ENCODE measurements at places on chromosomes 1 and 21.

- DNase-seq, result no peak
Observed at GRCh38 chr1:157984469-157984868, 9.0 kb upstream of the KIRREL1 start.

- DNase-seq, result no peak
Observed at GRCh38 chr21:36509973-36510664, 30.2 kb upstream of the CLDN14 start.

DNA sequence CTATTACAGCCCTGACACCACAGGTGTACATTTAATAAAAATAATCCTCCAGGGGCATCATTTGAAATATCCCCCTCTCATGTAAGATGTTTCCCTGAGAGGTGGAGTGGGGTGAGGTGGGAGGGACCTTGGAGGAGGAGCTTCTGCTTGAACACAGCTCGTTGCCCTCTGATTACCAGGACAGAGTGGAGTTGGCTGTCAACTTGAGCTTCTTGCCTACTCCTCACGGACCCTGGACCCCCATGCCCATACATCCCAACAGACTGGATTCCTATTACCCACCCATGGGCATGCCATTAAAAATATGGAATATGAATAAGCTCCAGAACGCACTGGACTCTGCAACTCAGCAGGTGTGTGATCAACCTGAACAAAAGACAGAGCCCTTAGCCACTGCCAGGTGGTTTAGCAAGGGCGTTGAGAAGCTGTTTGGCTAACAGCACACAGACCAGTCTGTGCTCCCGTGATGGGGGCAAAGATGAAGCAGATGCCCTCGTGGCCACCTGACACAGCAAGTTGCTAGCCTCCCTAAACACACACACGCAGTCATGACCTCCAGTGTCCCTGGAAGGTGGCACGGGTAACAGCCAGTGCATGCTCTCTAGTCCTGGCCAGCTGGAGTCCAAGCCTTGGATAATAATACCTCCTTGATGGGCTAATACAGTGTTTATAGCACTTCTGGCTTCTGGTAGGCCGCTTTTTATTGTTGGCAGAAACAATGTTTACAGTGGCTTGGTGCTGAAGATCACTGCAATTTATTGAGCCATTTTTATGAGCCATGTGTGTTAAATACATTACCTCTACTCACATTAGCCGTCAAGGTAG, 155.0 kb downstream of the TOMM20 start:
- DNase-seq, result no peak

GRCh38 chr1:168706391-168706992, 22.5 kb downstream of the DPT start:
- DNase-seq, result no peak

DNA sequence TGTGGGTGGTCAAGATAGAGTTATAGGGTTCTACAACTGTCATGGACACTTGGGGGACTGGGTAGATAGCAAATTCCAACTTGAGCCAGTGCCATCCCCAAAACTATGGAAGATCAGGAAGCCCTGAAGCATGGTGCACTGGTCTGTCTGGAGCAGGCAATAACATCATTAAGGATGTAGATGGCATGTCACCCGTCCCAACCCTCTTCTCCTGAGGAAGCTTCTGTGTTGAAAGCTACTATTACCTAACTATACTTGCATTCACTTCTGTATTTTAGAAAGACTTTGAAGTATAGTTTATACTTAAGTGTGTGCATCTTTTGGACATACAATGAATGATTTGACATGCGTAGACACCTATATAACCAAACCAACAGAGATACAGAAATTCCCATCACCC, 32.9 kb downstream of the RABIF start:
- no peak for DNase-seq

DNA sequence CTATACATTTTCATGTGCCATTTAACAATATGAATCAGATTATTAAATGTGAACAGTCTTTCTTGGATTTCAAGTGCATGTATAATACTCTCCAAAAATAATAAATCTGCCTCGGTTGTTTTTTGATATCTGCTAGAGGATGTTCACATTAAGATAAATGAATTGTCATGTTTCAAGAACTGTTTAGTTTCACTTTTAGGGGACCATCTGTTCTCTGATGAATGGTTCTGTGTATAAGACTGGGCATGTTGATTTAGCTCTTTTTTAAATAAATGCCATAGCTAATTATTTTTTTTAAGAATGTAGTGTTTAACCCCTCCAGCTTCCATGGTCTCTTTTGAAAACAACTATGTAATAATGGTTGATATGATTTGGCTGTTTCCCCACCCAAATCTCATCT, 1245.1 kb upstream of the ADGRL4 start:
- DNase-seq, result no peak

DNA sequence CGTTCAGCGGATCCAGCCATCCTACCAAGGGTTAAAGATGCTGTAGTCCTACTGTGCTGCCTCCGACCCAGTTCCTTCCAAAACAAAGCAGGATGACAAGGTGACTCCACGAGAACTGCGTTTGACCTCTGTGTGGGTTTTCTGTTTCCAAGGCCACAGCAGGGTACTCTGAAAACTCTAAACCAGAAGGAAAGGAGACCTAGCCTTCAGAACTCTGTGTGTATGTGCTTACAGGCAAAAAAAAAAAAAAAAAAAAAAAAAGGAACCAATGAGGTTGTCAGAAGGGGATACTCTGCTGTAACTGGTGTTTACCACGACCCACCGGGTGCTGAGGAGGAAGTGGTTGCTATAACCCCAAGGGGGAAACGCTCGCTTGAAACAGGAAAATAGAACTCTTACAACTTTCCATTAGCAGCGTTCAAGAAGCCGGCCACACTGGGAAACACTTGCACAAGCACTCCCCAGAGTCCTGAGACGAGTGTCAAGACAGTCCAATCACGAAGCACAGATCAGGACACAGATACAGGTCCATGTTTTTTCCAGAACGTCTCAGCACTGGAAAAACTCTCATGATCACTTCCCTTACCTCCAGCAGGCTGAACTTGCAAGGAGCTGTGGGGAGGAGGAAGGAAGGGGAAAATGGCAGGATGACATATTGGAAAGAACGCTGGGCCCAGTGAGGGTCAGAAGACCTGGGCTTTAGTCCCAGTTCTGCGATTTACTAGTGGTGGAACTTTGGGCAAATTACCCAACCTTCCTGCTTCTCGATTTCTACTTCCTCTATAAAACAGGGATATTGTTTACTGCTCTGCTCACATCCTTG, 64.0 kb downstream of the ITPKB start:
- no peak for DNase-seq

GRCh38 chr1:192906334-192906733, 97.5 kb downstream of the RGS2 start:
- DNase-seq, result no peak

- no peak for DNase-seq
Observed at GRCh38 chr1:76547916-76548315, 319.4 kb upstream of the ST6GALNAC5 start.

DNA sequence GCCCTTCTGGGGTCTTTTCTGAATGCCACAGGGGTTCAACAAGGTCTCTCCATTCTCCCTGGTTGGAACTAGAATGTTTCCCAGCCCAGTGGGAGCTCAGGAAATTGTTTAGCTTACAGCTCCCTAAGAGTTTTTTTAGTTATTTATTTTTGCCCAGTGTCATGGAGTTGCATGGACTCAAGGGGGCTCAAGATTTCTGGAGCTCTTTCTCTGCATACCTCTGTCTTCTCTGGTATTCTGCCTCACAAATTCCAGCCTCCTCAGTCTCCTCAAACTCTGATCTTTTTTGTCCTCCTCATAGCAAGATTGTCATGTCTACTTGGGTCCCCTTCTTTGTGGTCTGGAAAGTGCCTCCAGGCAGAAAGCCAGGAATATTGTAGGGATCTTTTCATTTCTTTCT, 15.9 kb upstream of the PPP2R5A start:
- no peak for DNase-seq

DNA sequence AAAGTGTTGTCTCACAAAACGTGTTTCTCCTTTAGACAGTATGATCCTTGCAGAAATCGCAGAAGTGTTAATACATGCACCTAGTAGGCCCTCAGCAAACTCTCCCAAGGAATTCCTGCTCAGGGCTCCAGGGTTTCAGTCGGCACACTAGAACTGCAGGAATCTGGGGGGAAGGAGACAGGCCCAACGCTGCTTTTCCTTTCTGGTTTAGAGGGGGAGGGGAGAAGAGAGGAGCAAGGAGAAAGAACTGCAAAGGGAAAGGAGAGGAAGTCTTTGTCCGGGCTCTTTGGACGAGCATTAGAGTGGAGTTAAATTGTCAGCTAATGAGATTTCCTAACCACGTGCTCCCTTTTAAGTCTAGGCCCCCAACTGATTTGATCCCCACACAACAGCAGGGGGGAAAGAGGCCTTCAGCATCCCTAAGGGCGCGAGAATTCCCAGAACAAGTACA, 103.7 kb upstream of the SOD1 start:
- no peak for DNase-seq

- DNase-seq, result no peak
Observed at GRCh38 chr1:229699613-229700267, 73.7 kb downstream of the URB2 start.

GRCh38 chr1:116076831-116077230, 34.4 kb upstream of the MAB21L3 start:
- no peak for DNase-seq

DNA sequence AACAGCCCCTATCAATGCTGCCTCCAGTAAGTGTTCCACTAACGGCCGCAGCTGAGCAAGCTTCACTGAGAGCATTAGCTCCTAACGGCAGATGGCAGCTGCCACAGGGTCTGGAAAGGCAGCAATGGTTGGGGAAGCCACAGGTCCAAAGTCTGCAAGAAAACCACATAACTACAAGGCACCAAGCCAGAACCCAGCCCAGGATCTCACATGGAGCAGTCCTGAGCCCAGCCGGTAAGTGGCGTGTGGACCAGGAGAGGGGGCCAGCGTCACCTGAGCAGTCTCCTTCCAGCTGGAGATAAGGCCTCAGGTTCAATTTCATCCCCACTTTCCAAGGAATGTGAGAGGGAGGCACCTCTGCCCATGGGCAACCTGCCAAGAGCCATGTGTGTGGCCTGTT, 13.2 kb downstream of the SYT2 start:
- no peak for DNase-seq

GRCh38 chr1:206654828-206655227, 19.5 kb downstream of the DYRK3 start:
- no peak for DNase-seq

GRCh38 chr1:164562061-164562460, 3.1 kb downstream of the PBX1 start:
- DNase-seq, result no peak

DNA sequence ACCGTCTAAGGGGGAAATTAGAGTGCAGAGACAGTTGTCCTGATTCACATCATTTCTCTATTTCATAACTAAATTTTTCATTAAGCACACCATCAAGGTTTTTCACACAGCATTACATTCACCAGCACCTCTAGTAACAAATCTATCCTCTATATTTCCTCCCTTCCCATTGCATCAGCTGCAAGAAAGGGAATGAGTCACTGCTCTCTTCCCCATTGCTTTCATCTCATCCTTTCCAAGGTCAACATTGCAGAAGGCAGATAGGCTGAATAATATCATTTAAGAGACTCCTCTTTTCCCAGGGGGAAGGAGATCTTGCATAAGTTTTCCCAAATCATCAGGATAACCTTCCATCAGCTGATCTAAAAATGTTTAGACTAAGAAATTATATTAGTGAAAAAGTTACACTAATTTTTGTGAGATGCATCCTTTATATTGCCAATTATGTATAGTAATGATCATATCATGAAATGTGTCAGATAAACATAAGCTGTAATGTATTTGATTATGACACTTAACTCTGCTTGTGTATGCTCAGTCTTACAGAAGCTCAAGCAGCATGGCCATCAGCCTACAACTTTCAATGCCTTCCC, 4.3 kb downstream of the INTS7 start:
- no peak for DNase-seq

- DNase-seq, result no peak
Observed at GRCh38 chr1:19465123-19465522, 20.2 kb downstream of the CAPZB start.

GRCh38 chr1:201015551-201016091, 7.9 kb downstream of the KIF21B start:
- DNase-seq, result no peak

DNA sequence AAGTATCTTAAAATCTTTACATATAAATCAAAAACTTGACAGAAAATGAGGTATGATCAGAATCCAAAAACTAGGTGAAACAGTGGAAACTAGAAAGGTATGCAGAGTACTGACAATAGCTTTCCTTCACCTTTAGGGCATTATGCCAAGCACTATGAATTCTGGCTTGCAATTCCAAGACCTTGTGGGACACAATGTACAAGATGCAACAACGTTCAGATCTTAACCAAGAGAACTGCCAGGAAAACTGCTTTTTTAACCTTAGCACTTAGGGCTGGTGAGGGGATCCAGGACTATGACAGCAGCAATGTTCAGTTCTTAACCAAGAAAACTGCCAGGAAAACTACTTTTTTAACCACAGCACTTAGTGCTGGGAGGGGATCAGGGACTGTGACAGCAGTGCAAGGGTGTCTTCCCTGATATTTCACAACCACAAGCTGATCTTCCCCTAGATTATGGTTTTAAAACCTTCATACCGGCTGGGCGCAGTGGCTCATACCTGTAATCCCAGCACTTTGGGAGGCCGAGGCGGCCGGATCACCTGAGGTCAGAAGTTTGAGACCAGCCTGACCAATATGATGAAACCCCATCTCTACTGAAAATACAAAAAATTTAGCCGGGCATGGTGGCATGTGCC, 22.3 kb downstream of the FOXJ3 start:
- DNase-seq, result no peak

DNA sequence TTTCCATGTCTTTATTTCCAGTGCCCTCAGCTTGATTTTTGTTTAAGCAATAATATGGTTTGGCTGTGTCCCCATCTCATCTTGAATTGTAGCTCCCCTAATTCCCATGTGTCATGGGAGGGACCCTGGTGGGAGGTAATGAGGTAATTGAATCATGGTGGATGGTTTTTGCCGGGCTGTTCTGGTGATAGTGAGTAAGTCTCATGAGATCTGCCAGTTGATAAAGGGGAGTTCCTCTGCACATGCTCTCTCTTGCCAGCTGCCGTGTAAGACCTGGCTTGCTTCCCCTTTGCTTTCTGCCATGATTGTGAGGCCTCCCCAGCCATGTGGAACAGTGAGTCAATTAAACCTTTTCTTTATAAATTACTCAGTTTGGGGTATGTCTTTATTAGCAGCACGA, 559.6 kb upstream of the ADAMTS5 start:
- DNase-seq, result no peak

DNA sequence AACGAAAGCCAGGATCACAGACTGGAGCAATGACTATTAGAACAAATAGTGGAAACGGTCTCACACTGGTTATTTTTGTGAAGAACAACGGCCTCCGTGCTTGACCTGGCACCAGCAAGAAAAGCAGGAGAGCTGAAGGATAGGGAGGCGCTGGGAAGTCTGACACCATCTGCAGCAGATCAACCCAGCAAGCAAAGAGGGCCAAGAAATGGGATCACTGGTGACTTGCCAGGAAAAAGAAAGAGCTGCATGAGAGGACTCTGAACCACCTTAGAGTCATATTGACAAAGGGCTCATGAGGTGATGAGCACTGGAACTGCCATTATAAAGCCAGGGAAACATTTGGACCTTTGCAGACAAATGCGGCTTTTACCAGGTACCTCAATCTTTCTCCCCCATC, 25.0 kb downstream of the MTOR start:
- DNase-seq, result no peak

GRCh38 chr1:95728841-95729240, 494.8 kb downstream of the RWDD3 start:
- DNase-seq, result no peak

GRCh38 chr1:25550683-25551310, 7.4 kb downstream of the LDLRAP1 start:
- DNase-seq, result no peak

Data from forelimb muscle (tissue), 1 donor.